ENCODE measurements at places on chromosomes 16 and 17.

DNA sequence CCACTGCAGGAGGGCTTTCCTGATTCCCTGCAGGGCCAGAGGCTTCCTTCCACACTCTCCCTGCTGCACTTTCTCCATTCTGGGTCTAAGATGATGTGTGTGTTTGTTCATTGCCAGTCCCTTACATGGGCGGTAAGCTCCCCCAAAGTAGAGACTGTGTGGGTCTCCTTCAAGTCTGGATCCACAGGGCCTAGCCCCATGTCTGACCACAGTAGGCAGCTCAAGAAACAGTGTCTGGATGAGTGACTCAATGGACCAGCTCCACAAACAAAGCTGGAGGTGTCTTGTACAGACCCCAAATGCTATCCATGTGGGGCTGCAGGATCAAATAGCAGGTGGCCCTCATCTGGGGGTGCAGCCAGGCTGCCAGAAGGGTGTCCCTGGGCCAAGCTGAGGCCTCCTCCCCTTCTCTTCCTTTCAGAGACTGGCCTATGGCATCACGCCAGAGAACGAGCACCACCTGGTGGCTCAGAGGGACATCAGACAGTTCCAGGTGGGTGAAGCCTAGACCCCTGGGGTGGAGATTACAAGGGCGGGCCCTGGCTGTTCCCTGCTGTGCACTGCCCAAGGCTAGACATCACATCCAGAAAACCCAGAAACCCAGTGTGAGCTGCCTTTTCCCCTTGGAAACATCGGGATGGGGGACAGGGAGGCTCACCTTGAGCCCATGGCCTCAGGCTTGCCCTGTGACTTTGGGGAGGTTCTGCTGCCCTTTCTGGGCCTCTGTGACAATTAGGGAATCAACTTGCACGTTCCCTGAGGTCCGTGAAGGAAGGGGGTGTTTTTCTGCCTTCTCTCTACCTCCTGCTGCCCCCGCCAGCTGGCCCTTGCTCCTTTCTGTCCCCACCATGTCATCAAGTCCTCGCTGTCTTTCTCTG lies 45.9 kb downstream of the SLC6A2 start:
- no peak for DNase-seq

GRCh38 chr17:57962279-57963148 lies 7.3 kb upstream of the CUEDC1 start:
- no peak for DNase-seq

DNA sequence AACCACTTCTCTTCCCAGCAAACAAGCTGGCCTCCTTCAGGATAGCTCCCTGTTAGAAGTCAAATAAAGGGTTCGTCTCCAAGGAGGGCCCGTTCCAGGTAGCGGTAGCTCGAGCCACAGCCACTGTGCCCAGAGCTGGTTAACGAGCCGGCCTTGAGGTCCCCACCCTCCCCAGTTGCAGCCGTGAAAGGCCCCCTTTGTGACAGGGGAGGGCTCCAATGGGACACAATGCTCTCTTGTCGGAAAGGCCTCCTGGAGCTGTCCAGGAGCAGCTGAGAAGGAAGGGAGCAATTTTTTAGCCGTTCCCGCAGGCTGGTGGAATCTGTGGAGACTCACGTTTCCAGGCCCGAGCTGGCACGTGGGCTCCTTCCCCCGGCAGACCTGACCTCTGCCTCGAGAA lies 29.9 kb upstream of the FOXF1 start:
- no peak for DNase-seq

DNA sequence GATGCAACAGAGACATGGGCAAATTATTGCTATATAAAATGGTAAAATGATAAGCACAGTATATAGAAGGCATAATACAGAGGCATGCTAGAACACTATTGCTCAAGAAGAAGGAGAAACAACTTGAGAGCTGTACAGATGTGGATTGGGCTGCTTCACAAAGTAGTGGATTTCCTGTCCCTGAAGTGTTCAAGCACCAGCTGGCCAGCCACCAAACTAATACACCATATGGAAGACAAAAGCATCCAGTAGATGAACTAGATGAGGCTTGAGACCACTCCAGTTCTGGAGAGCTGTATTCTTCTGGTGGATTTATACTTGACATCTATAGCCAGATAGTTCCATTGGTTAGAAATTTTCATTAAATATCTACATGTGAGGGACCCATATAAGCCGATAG lies 134.1 kb upstream of the GNAO1 start:
- DNase-seq, result no peak

- DNase-seq, result no peak
These were observed 35.8 kb downstream of the CPPED1 start for GRCh38 chr16:12767897-12768296.

GRCh38 chr16:74635303-74635702 lies 28.4 kb upstream of the GLG1 start:
- no peak for DNase-seq

DNA sequence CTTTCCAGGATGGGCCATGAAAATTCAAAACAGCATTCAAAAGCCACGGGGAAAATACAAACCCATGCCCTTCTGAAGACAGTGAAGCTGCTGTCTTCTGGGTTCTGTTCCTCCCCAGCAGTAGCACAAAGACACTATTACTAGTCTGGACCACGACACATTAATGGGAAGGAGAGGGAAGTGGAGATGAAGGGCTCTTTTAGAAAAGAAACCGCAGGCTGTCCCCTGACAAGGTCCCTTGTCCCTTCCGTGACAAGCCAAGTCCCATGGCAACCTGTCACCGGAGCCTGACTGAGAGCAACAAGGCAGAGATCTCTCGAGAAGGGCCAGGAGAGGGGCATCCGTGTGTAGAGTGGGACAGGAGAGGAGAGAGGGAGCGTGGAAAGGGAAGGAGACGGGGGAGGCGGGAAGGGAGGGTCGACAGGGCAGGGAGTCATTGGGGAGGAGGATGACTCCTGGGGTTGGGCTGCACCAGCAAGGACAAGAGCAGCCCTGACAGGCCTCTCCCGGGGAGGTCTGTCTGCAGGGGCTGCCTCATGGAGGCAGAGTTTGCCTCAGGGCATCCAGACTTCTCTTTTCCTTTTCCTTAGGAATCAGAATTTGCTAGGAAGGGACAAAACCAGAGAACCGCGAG lies 436.2 kb downstream of the SLC39A11 start:
- DNase-seq, result no peak

DNA sequence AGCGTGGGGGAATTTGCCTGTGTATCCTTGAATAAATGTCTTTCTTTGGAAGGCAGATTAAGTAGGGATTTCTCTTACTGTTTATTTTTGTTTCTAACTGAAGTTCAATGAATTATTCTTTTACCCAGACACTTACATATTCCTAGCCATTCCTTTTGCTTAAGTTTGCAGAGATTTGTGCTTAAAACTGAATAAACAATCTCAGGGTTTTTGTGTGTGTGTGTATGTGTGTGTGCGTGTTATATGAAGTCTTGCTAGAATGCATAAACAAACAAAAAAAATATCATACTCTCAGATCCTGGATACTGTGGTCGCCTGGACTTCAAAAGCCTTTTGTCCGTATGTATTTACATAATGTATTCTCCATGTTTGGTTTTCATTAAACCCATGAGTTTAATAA lies 672.8 kb downstream of the MAF start:
- DNase-seq, result no peak

DNA sequence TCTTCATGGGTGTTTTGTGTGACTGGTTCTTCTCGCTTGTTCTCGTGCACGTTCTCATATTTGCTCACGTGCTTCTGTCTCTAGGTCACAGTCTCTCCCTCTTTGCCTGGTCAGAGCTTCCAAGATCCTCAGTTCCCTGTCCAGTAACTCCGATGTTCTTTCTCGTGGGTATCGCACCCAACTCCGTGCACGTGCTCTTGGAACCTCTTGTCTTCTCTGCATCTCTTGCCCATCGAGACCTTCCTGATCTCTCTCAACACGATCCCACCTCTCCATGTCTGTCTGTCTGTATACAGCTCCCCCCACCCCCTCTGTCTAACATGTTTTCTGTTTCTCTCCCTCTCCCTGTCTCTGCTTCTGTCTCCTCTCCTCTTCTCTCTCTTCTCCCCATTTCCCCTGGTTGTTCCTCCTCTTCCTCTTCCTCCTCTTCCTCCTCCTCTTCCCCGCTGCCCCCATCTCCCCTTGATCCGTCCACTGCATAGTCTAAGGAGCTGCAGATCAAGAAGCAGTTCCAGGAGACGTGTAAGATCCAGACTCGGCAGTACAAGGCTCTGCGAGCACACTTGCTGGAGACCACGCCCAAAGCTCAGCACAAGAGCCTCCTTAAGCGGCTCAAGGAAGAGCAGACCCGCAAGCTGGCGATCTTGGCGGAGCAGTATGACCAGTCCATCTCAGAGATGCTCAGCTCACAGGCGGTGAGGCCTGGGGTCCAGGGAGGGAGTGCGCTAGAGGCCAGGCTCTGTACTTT lies 6.1 kb downstream of the HIRIP3 start:
- no peak for DNase-seq

GRCh38 chr16:61936522-61936921 lies 99.7 kb downstream of the CDH8 start:
- DNase-seq, result no peak

- DNase-seq, result peak; percentile 7
These were observed 26.4 kb downstream of the EEF2K start for GRCh38 chr16:22232277-22233036.

DNA sequence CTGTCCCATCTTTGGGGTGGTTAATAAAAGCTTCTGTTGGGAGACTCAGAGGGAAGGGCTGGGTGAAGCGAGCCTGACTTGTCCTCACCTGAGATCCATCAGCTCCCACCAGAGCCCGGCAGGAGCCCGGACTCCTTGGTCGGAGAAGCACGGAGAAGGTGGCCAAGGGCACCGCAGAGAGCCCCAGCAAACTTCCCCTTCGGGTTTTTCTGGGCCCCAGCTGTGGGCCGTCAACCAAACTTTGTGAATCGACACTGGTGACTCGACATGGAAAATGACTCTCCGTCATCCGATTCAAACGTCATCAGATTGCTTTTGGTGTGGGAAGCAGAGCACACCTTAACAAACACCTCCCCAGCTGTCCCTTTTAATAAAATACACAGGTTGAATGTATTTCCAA lies 21.4 kb downstream of the ENPP7 start:
- no peak for DNase-seq

GRCh38 chr17:82345151-82345976 lies 11.8 kb upstream of the SECTM1 start:
- DNase-seq, result no peak

GRCh38 chr17:56700919-56701420 lies 107.5 kb downstream of the NOG start:
- no peak for DNase-seq

GRCh38 chr17:54945671-54946070 lies 22.8 kb downstream of the COX11 start:
- DNase-seq, result no peak

- no peak for DNase-seq
These were observed 8.6 kb downstream of the DOK4 start for GRCh38 chr16:57477531-57478202.

- no peak for DNase-seq
These were observed 16.9 kb downstream of the C16orf90 start for GRCh38 chr16:3478242-3478925.

DNA sequence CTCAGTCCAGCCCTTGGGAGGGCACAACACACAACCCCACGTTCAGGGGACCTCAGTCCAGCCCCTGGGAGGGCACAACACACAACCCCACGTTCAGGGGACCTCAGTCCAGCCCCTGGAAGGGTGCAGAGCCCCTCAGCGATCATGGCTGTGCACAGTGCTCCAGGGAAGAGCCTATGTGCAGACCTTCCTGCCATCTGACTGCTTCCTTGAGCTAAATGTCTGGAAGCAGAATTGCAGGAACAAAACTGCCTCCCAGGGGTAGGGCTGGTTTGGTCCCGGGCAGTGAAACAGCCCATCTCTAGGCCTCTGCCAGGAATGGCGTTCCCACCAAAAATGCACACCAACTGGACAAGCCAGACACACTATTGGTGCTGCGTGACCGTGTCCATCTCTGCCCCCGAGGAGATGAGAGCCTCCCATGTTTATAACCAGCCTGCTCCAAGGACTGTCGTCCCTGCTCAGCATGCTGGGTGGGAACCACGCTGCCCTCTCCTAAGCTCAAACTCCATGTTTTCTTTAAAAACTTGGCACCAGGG lies 44.0 kb downstream of the ZNF276 start:
- no peak for DNase-seq

DNA sequence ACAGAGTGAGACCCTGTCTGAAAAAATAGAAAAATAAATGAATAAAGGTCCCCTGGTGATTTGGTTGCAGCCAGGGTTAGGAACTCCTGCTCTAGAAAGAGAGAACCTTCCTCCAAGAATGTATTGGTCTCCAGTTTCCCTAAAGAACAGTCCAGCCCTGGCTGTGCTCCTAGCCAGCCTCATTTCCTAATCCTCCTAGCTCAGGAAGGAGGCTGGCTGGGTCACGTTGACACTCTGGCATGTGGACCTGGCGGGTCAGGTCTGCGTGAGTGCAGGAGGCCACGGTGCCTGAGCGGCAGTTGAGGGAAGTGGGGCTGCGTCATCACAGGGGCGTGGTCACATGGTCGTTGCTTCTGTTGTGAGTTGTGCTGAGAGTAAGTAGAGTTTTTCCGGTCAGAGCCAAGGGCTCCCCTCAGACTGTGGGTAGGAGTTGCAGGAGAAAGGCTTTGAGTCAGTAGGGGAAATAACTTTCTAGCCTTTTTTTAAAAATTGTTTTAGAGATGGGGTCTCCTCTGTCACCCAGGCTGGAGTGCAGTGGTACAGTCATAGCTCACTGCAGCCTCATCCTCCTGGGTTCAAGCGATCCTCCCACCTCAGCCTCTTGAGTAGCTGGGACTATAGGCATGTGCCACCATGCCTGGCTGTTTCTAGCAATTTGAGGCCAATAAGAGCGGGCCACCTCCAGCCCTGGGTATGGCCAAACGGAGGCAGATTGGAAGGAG lies 194.0 kb upstream of the CIBAR2 start:
- DNase-seq, result peak; percentile 55

DNA sequence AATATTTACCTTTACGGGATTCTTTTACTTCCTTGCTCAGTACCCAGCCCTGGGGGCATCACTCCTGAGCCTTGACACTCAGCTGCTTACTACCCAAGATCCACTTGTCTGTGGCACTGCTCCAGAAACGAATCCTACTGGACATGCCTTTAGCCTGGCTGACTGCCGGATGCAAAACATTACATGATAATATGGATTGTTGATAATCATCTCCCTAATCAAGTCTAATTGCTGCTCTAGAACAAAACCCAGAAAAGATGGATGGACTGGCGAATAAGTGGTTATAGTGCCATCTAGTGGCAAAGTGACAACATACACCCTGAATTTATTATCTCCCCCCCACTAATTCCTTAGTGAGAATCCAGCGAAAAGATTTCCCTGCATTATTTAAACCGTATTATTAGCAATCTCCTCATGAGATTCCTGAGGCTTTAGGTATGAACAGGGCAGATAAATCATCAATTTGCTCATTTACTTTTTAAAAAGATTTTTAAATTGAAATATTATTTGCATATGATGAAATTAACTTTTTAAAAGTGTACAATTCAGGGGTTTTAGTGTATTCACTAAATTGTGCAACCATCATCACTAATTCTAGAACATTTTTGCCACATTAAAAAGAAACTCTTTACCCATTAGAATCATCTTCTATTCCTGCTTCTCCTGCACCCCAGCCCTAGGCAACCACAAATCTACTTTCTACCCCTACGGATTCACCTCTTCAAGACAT lies 61.6 kb downstream of the RGS9 start:
- no peak for DNase-seq

- no peak for DNase-seq
These were observed 651.8 kb downstream of the CDH11 start for GRCh38 chr16:64469906-64470702.

- DNase-seq, result no peak
These were observed 26.3 kb downstream of the AARSD1 start for GRCh38 chr17:42937712-42938596.

- no peak for DNase-seq
These were observed 92.9 kb downstream of the TBC1D16 start for GRCh38 chr17:79942591-79943346.
